SK-N-SH (cell line): ENCODE measurements at places on chromosomes 1 and 21.

DNA sequence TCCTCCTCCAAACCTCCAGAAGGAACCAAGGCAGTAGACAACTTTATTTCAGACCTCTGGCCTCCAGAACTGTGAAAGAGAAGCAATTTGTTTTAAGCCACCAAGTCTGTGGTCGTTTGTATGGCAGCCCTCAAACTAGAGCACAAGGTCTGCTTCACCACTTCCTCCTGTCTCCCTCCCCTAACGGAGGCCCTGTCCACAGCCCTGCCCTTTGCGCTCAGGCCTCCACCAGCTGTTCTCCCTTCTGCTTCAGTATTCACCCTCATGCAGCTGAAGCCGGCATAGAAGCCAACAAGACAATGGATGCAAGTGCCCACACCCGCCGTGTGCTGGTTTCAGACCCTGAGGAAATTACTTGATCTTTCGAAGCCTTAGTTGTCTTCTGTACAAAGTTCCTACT, 364.1 kb downstream of the HHAT start:
- DNase-seq: no peak

- DNase-seq: no peak
These were observed 135.4 kb upstream of the POGK start for GRCh38 chr1:166703726-166704462.

GRCh38 chr1:80282536-80282935, 1276.0 kb upstream of the ADGRL4 start:
- no peak for DNase-seq

DNA sequence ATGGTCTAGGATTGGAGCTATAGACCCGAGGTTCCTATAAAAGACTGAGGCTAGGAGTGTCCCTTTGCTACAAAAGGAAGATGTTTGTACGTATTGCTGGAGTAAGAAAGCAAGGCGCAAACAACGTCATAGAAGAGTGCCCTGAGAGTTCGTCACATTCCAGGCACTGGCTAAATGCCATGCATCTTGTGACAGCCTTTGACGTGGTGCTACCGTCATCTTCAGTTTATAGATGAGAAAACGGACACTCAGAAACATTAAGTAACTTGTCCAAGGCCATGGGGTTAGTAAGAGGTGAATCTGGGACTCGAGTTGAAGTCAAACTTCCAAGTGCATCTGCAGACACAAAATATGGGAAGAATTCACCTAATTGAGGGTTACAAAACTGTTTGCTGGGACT, 104.2 kb upstream of the SLC45A1 start:
- DNase-seq: no peak

DNA sequence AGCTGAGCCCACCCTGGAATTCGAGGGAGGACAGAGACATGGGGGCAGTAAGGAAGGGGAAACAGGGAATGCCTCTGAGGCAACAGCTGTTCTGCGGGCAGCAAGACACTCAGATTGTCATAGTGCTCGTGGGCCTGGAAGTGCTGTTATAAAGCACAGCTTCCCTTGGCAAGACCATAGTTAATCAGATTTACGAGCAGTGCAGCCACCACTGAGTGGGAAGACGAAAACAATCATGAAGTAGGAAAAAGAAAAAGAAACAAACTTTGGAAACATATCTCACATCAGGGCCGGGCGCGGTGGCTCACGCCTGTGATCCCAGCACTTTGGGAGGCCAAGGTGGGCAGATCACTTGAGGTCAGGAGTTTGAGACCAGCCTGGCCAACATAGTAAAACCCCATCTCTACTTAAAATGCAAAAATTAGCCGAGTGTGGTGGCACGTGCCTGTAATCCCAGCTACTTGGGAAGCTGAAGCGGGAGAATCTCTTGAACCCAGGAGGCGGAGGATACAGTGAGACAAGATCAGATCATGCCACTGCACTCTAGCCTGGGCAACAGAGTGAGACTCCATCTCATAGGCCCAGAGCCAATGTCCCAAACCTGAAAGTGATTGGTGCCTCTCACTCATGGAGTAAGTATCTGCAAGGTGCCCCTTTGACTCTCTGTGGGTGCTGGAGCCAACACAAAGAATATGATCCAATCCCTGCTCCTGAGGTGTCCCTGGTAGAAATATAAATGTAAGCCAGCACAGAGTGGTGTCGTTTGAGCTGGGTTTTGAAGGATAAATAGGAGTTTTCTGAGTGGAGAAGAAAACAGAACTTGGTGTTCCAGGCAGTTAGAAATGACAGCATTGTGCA, 55.6 kb upstream of the GPR153 start:
- DNase-seq: no peak

GRCh38 chr1:242784807-242785206, 260.3 kb upstream of the PLD5 start:
- DNase-seq: no peak

- DNase-seq: no peak
These were observed 19.3 kb downstream of the AHCYL1 start for GRCh38 chr1:110003747-110004428.

- DNase-seq: no peak
These were observed 83.1 kb downstream of the PRDM16 start for GRCh38 chr1:3152143-3152542.

GRCh38 chr1:115255154-115255553, 82.9 kb downstream of the NGF start:
- no peak for DNase-seq

DNA sequence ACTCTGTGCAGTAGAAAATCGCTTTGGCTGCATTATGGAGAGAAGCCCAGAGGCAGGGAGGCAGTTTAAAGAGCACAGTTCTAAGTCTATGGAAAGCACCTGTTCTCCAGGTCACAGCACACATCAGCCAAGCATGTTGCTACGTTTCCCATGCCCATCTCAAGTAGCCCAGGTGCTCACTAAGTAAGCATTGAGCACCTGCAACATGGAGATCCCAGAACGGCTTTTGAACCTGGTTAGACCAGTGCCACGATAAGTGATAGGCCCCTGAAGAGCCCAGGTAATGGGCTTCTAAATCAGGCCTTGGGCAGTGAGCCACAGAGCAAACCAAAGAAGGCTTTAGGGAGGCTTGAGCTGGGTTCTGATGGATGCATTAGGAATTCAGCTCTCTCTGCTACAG, 186.2 kb downstream of the C1orf94 start:
- DNase-seq: no peak

DNA sequence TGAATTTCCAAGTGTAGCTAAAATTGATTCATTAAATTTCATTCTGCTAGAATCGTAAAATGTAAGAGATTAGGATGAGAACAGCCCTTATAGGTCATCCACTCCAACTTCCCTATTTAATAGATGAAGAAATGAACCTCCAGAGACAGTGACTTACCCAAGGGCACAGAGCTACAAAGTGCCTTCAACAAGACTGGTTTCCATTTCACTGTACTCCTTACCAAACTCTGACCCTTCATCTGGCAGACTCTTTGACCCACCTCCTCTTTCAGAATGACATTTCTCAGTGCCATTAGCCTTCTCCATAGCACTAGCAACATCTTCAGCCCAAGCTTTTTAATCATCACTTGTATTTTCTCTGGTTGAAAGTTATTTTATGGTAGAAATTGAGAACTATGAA, 161.3 kb downstream of the NEK7 start:
- no peak for DNase-seq

DNA sequence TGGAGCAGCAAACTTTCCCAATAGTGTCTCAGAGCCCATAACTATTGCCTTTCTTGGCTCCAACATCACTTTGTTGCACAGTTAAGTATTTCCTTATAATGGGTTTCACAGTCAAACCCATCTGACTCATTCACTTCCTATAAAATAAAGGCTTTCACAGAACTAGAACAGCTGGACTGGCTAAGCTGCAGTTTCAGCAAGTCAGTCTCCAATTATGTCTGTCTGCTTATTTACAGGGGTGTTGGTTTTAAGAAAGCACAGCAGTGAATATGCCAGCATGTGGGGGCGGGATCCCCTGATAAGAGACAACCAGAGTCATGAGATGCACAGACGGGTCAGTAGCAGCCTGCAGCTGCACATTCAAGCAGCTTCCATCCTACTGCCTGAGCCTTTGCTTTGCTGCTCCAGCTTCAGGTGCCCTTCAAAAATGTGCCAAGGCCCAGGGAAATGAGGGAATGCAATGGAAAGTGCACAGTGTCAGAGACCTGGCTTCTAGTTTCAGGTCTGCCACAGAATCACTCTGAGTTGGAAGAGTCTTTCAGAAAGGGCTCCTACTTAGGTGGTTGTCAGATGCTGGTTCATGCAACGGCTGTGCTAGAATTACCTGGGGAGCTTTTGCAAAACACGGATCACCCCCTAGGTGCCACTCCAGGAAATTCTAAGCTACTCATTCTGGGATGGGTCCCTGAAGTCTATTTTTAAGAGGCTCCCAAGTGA, 24.8 kb downstream of the RNF19B start:
- no peak for DNase-seq

GRCh38 chr1:177615251-177615650, 354.6 kb downstream of the SEC16B start:
- no peak for DNase-seq

GRCh38 chr1:67166196-67166595, at the start of gene IL23R:
IL23R (plus strand) TSS chr1:67166454; CDS start chr1:67168121, 1,667 bp downstream.
- no peak for DNase-seq

GRCh38 chr1:29984862-29985605, 738.4 kb downstream of the MATN1 start:
- DNase-seq: no peak

- no peak for DNase-seq
These were observed 4.5 kb downstream of the RFX5 start for GRCh38 chr1:151342569-151342968.

DNA sequence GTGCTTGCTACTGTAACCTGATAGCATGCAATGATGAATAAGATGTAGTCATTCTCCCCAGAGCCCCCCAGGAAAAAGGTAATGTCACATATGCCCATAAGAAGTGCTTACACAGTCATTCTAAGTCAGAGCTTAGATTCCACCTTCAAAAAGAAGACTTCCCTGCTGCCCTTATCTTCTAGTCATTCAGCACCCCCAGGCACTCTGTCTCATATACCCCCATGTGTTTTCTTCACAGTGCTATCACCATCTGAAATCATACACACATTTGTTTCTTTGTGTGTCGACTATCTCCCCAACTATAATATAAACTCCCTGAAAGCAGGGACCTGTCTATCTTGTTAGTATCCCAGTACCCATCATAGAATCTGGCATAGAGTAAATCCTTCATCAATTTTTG, 16.2 kb upstream of the OTUD3 start:
- DNase-seq: no peak

DNA sequence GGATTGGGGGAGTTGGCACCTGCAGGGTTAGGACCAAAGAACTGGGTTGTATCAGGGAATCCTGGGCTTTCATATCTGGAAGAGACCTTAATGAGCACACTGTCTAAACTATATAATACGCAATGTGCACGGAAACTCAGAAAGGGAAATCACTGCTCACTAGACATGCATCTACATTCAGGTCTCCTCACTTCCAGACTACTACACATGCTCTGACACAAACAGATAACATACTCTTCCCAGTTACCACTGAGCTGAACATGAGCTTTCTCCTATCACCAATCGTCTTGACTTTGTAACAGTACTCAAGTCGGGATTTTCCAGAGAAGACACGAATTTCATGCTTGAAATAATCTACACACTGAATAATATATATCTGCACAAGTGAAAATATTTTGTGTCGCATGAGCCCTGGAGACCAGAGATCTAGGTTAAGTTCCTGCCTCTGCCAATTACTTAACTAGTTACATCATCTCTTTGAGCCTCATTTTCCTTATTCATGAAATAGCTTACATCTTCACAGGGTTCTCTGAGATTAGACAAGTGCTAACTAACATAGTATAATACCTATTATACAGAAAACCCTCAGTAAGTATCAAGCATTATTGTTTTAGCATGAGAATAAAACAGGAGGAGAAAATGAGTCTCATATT, 101.1 kb downstream of the JAK1 start:
- no peak for DNase-seq

DNA sequence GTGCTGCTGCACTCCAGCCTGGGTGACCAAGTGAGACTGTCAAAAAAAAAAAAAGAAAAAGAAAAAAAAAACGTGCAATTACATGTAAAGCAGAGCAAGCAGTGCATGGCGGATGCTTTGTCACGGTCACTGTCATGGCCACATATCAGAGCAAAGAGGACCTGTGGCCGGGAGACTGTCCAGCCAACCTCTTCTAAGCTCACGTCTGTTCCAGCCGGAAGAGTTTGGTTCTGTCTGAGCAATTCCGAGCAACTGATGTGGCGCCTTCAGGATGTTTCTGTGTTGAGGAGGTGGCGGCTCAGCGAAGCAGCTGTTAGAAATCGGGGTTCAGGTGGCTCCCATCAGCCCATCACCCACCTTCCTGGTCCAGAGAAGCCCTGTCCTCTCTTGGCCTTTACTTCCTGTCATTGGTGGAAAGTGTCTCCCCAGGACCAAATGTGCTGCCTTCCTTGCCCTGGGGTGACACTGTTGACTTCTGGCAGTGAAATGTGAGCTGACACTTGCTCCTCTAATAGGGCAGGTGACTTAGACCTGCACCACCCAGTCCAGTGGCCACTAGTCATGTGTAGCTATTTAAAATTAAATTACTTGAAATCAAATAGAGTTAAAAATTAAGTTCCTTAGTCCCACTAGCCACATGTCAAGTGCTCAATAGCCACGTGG, 59.9 kb downstream of the ARHGEF10L start:
- DNase-seq: no peak

DNA sequence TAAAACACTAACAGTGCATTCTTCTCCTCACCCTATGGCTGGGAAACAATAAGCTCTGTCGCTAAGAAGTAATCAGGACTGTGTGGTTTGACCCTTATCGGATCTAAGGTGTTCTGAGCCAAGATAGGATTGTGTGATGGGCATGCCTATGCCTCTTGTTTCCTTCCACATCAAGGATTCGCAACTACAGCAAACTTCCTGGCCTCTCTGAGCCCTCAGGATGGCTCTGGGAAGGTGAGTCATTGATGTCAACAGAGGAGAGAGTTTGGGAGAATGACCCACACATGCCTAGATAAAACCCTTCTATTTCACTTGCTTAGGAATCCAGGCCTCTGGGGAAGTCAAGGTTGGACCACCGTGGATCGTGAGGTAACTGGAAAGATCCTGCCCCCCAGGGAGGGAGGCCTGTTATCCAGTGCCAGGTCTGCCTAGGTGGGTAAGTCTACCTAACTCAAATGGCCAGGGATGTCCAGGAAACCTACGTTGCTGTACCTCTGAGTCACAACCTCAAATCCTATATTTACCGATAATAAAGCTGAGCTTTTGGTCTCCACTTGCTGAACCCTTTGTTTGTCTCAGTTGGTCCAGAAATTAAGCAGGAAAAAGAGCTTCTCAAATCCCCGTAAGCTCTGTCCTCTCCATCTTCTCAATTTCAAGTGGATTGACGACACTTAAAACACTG, 27.4 kb downstream of the TIAM1 start:
- DNase-seq: no peak

- DNase-seq: no peak
These were observed 32.0 kb downstream of the LHX9 start for GRCh38 chr1:197948926-197949899.

GRCh38 chr1:40039757-40040510, 595 bp upstream of the CAP1 start:
- DNase-seq: peak; percentile 84

GRCh38 chr1:201602413-201603265, 63.7 kb downstream of the NAV1 start:
- no peak for DNase-seq

- DNase-seq: no peak
These were observed 16.6 kb downstream of the DISP3 start for GRCh38 chr1:11495579-11495978.
